NCI-H748 treated with DMSO at 0.1 percent for 48 hours (cell line): ENCODE measurements at places on chromosomes 6 and 20.

- DNase-seq = peak; percentile 90
Observed at GRCh38 chr20:11274141-11274594, 600.4 kb upstream of the JAG1 start.

DNA sequence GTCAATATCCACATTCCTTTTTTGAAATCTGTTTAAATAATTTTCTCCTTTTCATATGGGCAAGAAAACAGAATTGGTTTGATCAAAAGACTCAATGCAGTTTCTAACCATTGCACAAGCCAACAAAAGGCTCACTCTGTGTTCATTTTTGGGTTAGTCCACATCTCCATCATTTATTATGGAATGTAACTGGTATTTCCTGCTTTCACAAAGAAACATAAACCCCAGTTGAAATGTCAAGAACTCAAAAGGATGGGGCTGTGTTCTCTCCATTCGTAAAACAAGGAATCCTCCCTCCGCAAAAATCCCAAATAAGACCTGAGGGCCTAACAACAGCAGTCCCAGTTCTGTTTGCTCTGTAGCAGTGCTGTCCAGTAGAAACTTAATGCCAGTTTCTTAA, 420.9 kb downstream of the GJA1 start:
- no peak for DNase-seq

DNA sequence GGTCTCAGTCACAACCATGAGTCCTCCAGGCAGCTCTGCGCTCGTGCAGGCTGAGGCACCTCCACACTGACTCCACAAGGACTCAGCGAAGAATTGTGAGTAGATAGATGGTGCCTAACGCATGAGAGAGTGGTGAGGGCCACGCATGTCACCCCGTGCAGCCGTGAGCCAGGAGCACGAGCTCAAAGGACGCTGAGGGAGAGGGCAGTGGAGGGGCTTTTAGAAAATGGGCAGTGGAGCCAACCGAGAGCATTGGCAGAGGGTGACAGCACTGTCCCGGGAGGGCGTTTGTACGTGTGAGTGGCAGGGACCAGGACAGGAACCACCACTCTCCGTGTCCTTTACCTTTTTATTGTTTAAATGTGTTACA, 105.6 kb downstream of the PSMB1 start:
- no peak for DNase-seq

DNA sequence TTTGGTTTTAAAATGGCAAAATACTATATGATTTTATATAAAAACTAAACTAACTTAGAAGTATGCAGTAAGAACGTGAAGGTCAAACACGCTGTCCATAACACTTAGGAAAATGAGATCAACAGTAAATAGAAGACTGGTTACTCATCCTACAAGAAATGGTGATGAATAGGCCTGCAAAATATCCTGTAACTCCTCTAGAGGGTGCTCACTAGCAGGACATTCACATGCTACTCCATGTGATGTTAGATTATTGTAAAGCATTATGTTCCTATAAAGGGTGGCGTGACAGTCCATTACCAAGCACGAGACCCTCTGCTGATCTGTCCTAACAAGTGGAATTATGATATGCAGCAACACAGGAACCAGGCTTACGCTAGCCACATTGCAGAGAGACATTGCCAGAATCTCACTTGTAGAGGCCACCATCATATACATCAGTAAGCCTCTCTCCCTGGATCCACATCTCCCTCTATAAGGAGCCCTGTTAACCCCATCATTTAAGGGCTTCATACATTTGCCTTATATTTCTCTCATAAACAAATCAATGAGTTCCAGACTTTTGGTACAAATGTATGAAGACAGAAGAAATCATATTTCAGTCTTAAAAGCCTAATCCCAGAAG, 18.0 kb upstream of the DEFB129 start:
- peak; percentile 53 for DNase-seq

GRCh38 chr6:33209856-33210255, 1.6 kb downstream of the RING1 start:
- DNase-seq = no peak

DNA sequence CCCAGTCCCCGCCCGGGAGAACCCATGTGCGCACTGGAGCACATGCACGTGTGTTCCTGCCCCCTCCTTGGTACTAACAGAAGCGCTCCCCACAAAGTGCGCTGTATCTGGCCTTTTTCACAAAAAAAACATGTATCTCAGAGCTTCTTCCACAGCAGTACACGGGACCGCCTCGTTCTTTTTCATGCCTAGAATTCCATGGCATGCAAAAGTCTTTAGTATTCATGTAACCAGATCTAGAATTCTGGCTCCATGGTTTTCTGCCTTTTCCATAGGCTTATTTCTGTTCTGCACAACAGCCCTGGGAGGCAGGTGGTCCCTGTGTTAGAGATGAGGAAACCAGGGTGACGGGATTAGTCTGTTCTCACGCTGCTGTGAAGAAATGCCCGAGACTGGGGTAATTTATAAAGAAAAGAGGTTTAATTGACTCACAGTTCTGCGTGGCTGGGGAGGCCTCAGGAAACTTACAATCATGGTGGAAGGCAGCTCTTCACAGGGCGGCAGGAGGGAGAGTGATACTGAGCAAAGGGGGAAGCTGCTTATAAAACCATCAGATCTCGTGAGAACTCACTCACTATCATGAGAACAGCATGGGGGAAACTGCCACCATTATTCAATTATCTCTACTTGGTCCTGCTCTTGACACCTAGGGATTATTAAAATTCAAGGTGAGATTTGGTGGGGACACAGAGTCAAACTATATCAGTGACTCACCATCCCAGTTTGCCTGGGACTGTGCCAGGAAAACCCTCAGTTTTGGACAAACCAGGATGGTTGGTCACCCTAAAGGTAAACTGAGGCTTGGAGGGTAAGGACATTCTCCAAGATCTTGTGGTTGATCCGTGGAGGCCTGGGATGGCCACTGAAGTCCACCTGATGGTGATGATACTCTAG, 41.0 kb downstream of the C20orf203 start:
- no peak for DNase-seq

DNA sequence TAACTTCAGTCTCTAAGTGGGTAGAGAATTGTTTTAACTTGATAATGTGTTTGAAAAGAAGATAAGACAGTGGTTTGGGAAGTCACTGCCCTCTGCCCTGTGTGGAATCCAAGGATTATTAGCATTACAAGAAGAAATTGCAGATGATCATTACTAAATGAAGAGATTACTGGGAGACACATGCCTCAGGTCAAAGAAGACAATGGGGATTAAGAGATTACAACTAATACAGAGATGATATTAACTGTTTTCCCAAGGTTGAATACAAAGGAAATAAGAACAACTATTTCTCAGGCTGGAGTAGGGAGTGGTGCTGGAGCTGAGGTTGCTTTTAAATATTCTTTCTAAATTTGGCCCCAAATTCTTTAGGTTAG, 166.0 kb downstream of the TRMT11 start:
- DNase-seq = no peak

- DNase-seq = no peak
Observed at GRCh38 chr6:33742092-33742491, 4.6 kb downstream of the IP6K3 start.

DNA sequence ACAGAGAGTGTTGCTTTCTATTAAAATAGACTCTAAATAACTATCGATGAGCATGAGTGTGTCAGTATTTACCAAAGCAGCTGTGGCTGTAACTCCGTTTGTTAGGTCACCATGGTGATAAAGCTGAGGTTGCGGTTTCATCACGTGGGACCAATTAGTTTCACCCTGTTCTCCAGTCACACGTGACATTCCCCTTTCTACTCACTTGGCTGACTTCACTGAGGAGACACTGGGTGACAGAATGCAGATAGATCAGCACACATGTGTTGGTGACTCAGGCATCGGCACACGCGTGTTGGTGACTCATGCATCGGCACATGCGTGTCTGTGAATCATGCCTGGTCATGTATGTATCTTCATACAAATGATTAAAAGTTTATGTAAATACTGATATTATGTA, 285.4 kb downstream of the THBS2 start:
- DNase-seq = peak; percentile 75

GRCh38 chr6:74741646-74742045, 464.2 kb downstream of the COL12A1 start:
- no peak for DNase-seq

GRCh38 chr6:17640477-17640917, 40.4 kb downstream of the FAM8A1 start:
- DNase-seq = no peak

DNA sequence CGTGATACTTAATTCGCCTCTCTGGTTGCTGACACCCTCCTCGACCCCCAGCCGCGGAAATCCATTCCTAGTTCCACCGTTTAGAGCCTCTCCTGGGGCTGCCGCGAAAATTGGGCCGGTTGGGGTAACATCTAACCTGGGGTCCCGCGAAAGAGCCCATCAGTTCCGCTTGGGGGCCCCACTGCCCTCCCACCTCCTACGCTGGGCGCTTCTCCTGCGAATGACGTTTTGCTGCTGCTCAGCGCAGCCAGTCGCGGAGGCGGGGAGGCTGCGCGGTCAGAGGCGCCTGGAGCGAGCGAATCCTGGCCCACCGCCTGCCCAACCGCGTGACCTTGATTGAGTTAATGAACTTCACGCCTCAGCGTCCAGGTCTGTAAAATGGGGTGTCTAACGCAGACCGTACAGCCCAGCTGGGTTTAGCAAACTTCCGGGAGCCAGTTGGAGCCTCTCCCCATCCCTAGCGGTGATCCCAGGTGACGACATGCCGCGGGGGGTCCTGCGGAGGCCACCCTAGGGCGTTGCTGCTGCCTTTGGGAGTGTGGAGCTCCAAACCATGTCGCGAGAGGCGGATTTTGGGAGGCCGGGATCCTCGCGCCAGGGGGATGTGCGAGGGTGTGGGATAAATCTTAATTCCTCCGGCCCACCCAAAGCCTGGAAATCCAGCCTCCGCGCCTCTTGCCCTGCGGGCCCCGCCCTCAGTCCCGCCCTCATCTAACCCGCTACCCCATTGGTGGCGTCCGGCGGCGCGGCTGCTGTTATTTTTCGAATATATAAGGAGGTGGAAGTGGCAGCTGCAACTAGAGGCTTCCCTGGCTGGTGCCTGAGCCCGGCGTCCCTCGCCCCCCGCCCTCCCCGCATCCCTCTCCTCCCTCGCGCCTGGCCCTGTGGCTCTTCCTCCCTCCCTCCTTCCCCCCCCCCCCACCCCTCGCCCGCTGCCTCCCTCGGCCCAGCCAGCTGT, at the start of gene CDC25B:
CDC25B (plus strand) TSS at position 800 of the 958 bp plus-strand sequence. CDS start 222 bp downstream, outside the sequence.
- DNase-seq = peak; percentile 93

DNA sequence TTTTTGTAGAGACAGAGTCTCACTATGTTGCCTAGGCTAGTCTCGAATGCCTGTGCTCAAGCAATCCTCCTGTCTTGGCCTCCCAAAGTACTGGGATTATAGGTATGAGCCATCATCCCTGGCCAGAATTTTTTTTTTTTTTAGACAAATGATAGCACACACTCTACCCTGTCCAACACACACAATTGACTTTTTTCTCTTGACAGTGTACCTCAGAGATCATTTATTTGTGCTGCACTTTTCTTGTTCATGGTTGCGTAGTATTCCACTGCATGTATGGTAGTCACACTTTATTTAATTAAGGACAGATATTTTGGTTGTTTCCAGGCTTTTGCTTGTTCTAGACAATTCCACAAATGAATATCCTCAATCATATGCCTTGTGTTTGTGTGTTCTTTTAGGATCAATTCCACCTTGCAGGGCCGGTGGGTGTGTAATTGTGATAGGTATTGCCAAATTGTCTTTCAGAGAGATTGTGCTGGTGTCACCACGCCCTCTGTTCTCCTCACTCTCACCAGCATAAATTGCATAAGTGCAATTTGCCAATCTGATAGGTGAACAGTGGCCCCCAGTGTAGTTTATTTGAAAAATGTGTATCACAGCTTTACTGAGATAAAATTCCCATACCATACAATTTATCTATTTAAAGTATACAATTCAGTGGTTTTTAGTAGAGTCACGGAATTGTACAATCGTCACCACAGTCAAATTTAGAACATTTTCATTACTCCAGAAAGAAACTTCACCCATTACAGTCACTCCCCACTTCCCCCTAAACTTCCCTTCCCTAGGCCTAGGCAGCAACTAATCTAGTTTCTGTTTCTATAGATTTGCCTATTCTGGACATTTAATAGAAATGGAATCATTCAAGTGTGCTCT, 20.1 kb downstream of the SRC start:
- DNase-seq = no peak

- DNase-seq = no peak
Observed at GRCh38 chr6:16690608-16691142, 70.6 kb downstream of the ATXN1 start.

DNA sequence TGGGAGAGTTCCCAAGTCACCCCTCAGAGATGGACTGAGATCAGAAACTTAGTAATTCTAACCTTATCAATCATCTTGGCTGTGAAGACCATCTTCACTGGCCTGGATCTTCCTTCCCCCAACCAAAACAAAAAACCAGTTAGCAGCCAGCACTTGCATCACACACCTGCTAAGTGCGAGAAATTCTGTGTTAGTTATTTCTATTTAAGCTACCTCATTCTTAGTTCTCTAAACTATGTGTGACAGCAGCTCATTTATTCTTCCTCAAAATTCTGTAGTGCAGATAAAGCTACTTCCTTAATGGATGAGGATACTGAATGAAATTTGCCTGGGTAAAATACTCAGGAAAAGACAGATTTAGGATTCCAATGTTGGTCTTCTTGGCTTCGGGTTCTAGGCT, 18.2 kb upstream of the TAGAP start:
- DNase-seq = no peak

DNA sequence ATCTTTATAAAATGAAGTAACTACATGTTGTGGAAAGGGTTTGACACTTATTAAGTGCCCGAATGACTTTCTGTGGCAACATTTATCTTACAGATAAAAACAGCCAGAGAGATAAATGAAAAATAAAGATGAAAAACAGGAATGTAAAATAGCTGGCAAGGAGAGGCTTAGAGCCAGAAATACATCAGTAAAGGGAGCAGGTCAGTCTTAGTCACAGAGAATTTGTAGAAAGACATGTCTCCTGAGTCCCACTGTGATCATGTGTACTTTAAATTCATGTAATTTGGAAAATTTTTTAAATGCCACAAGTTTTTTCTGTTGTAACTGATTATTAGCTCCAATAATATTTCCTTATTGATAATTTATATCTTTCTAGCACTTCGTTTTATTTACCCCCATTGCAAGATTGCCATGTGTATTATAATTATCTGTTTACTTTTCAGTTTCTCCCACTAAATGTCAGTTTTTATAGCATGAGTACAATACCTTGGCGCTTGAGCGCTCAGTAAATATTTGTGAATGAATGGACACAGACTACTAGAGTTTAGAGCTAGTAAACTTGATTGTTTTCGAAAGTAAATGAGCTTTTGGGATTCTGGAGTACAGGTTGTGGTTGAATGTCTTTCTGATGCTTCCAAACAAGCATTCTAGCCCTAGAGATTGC, 15.2 kb downstream of the TAB2 start:
- DNase-seq = peak; percentile 87

DNA sequence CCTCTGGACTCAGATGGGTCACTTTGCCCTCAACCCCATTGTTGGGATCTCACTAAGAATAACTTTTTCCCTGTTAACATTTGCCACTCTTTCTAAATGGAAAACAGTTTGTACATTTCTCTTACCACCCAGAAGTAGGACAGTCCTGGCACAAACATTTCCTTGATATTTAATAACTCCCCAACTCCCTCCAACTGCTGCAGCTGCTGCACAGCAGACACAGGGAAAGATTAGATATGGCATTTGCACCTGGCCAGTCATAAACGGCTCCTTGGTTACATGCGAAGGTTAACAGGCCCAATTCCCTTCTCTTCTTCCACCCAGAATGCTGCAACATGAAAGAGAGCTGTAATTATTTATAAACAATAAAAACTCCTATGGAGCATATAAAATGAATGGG, 55.9 kb upstream of the SOX4 start:
- no peak for DNase-seq
